ENCODE measurements at places on chromosomes 11 and 22. TPM values are rescaled to one million over a fixed set of nuclear protein-coding genes. Genes with fewer than 3 reads are reported as not detected.

Gene TMX2
- total RNA-seq = 52.7 TPM

Gene MMP11
- total RNA-seq = 0.23 TPM

Gene CD3D
- total RNA-seq = 341 TPM

Gene OR4S1
- not detected for total RNA-seq

Gene WNT11
- total RNA-seq = 0.71 TPM

Gene TRPC6
- not detected for total RNA-seq

DNA sequence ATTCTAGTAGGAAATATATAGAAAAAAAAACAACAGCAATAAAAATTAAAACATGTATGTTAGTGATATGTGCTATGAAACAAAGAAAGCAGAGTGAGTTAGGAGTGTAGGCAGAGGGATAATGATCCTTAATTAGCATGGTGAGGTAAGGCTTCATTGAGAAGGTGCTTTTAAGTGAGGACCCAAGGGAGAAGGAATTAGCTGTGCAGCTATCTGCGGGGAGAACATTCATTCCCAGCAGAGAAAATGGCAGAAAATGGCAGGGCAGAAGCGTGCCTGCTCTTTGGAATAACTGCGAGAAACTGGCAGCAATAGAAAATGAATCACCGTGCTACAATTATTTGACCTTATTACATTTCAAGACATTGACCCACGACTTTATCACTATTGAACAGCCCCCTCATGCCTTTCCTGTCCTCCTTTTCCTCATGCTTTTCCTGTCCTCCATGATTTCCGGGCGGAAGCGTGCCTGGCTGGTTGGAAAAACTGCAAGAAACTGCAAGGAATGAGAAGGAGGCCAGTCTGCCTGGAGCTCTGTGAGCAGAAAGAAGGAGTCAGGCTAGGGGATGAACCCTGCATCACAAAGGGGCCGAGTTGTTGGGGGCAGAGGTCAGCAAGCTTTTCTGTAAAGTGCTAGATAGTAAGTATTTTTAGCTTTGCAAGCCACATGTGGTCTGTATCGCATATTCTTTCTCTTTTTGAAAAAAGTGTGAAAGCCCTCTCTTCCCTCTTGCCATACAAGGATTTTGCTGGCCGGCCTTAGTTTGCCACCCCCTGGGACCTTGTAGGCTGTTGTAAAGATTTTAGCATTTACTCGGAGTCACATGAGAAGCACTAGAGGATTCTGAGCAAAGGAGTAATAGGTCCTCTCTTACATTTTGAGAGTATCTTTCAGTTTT, 37.1 kb upstream of the SWAP70 start:
- DNase-seq = no peak

DNA sequence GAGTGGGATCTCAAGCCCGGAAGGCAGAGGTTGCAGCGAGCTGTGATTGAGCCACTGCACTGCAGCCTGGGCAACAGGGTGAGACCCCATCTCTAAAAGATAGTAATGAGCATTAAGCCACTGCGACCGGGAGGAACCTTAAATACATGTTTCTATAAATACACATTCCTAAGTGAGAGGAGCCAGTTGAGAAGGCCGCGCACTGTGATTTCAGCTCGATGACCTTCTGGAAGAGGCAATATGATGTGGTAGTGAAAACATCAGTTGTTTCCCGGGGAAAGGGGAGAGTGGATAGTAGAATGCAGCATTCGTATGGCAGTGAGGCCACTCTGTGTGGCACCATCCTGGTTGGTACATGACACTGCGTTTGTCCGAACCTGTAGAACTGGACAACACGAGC, 18.0 kb downstream of the PTDSS2 start:
- DNase-seq = no peak

- DNase-seq = no peak
These were observed 3.7 kb downstream of the MAFF start for GRCh38 chr22:38205261-38206128.

DNA sequence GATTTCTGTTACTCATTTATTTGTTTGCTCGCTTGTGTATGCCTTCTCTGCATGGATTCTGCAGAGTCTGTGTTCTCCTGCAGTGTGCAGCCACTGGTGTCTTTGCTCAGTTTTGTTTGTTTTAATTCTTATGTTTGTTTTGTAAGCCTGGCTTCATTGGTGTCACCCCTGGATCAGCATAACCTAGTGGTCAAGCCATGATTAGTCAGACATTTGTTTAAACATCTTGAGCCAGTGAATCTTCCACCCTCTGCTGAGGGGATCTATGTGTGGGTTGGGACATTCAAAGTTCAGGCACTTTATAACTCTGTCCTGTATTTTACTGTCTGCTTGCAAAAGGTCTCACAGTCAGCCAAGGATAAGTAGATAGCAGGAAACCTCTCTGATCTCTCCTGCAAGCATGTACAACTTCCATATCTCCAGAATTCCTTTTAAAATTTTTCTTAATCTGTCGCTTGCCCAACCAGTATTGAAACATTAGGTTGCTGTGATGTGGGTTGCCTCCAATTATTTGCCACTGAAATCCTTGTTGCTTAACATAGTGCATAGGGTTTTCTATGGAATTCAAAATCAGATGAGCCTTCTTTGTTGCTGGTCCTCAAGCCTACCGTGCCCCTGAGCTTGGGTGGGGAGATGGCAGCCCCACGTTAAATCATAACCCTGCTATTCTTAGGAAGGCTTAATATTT, 86.8 kb downstream of the KCNQ1OT1 start:
- DNase-seq = no peak

GRCh38 chr11:31872076-31872443, 60.9 kb upstream of the PAX6 start:
- no peak for DNase-seq

Measured in activated naive CD4-positive, alpha-beta T cell treated with anti-CD3 and anti-CD28 coated beads, Interleukin-2, amount 50 U/mL, for 72 hours (primary cell).